Epithelial cell of proximal tubule (primary cell): ENCODE measurements at places on chromosomes 7 and 10. TPM values are rescaled to one million over a fixed set of nuclear protein-coding genes. Genes with fewer than 3 reads are reported as not detected.

DNA sequence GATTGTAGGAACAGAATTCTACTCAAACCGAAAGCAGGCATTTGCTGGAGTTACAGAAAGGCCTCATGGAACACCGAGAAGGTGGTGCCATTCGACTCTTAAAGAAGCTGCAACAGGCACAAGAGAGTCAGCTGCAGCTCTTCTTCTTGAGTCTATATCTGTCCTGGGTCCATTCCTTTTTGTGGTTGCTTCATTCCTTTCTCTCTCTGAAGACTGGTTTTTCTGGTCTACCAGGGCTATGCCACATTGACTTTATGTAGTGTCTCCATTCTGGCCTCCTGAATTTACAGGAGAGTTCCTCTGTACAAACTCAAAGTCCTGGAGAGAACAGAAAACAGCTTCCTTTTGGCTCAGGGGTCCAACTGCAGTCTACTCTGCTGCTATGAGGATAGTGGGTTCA, 132.8 kb downstream of the CFTR start:
- no peak for DNase-seq

- no peak for DNase-seq
Observed at GRCh38 chr7:86947929-86948328, 111.5 kb downstream of the ELAPOR2 start.

DNA sequence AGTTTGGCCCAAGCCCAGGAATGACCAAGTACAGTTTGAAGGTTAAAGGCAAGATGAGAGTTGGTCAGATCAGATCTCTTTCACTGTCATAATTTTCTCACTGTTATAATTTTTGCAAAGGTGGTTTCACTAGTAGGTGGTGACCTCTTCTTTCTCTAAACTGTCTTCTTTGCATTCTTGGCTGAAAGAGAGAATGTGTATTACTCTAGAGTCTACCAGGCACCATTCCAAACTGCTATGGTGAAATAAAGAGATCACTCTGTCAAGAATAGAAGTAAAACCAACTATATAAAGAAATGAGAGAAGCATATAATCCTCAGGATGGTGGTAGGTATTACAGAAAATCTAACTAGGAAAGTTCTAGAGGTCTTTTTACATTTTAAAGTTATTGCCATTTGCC, 72.7 kb downstream of the DYNC1I1 start:
- no peak for DNase-seq

DNA sequence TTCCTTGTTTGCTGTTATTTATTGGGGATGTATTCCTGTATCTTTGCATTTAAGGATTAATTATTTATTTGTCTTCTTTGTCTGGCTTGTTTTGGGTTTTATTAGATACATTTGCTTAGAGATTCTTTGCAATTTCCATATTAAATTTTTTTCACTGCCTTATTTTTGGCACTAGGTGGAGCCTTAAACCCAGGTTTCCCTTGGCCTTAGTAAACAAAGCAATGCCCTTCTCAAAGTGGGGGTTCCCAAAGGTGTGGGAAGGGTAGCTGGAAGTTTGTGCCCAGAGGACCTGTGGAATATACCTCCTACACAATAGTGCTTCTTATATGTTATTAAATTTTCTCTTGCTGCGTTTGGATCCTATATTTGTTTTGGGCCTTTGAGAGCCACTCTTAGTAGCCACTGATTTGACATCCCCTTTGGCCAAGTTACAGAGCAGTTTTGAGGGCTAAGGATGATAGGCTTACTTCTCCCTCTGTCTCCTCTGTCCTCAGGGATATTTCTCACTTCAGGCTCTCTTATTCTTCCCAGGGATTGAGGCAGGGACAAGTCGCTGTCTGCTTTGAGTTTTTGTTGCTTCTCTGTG, 162.3 kb downstream of the ITGB1 start:
- DNase-seq: no peak

- no peak for DNase-seq
Observed at GRCh38 chr7:1052031-1052818, 7.9 kb downstream of the GPR146 start.

DNA sequence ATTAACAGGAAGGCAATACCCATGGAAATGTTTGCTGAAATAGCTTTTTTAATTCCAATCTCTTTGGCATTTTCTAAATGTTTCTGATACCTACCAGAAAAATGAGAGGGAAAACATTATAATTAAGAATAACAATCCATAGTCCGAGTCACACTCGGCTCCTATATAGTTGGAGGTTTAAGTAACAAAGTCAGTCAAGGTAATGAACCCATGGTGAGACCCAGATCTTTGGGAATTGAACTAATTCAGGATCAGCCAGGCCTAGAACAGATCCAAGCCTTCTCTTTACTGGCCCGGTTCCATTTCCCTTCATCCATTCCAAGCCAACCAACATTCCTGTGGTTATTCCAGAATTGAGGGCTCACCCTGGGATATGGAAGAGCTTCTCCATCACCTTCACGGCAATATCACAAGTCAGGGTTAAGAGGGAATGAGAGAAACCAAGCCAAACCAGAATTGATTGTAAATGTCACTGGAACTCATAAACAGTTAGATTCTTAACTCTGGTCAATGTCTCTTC, 28.3 kb downstream of the ABCB4 start:
- no peak for DNase-seq

DNA sequence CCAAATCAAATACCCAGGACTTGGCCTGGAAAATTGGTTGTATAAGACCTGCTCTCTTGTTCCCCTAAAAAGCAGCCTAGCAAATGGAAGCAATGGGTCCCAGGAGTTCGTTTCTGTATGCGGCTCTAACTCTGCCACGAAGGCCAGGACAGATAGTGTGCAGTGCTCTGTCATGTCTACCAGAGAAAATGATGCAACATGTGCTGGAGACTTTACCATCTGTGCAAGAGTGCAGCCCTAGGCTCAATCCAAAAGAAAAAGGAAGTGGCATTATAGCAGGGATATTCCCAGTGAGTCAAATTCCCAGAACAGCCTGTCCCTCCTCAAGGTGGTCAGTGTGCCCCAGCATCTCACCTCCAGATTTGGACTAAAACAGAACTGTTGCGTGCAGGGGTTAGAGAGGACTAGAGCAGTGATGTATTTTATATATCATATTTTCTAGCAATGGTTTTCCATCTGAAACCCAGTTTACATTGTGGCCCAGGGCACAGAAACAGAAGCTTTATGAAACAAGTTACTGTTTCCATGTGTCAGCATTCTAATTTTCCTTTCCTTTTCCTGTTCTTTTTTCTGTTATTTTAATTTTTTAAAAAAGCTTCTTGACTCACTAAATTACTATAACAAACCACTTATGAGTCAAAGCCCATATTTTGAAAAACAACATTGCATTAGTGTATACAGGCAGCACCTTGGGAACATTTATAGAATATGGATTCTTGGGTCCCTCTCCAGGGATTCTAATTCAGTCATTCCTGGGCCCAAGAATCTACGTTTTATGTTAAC, 311.2 kb downstream of the RNLS start:
- no peak for DNase-seq

GRCh38 chr7:82443547-82444219, at the start of gene CACNA2D1:
Gene CACNA2D1 (minus strand): TSS chr7:82443777.
- DNase-seq: no peak

- no peak for DNase-seq
Observed at GRCh38 chr10:7563770-7564169, 103.0 kb downstream of the ITIH5 start.

GRCh38 chr10:93406364-93407145, 75.6 kb downstream of the MYOF start:
- DNase-seq: no peak

DNA sequence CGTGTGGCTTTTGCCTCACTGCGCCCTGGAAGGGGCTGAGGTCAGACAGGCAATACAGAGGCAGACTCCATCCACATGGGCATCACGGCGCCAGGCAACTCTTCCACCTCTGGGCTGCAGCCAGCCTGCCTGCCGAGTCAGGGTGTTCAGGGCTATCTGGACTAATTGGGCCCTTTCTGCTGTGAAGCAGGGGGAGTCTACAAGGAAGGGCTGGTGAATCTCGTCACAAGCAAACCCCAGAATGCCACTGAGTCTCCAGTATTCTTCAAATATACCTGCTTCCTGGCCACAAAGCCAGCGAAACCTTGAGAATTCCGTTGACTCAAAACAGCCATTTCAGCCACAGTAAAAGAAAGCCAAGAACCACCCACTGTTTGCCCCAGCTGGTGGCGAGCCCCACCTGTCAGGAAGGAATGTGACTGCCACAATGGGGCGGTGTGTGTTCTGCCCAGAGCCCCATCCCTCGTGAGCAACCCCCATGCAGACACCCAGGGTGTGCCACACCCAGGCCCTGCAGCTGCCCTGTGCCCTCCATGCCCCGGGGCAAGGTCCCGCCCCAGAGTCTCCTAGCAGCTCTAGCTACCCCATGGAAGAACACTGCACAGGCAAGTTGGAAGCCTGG, 117.3 kb downstream of the FAM53B start:
- DNase-seq: no peak

GRCh38 chr7:5620459-5620881, 161.0 kb downstream of the RNF216 start:
- DNase-seq: no peak

DNA sequence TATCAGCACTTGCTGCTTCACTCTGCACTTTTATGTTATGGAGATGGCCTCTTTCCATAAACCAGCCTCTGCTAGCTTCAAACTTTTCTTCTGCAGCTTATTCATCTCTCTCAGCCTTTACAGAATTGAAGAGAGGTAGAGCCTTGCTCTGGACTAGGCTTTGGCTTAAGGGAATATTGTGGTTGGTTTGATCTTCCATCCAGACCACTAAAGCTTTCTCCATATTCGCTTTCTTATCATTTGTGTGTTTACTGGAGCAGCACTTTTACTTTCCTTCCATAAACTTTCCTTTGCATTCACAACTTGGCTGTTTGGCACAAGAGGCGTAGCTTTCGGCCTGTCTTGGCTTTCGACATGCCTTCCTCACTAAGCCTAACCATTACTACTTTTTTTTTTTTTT, 23.6 kb downstream of the DYDC2 start:
- no peak for DNase-seq

- no peak for DNase-seq
Observed at GRCh38 chr10:112812586-112812985, 137.5 kb upstream of the TCF7L2 start.

DNA sequence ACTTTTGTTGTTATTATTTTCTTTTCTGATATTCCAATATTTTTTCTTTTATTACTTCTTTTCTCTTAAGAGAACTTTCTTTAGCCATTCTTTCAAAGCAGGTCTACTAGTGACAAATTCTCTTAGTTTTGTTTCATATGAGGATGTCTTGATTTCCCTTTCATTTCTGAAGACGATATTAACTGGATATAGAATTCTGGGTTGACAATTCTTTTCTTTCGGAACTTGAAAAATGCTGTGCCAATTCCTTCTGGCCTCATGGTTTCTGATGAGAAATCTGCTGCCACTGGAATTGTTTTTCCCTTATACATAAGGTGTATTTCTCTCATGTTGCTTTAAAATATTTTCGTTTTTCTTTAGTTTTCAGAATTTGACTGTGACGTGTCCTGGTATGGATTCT, 97.0 kb upstream of the KIF5B start:
- DNase-seq: no peak

GRCh38 chr10:15842556-15843169, 17.6 kb downstream of the MINDY3 start:
- no peak for DNase-seq

- no peak for DNase-seq
Observed at GRCh38 chr10:89894051-89894450, 192.7 kb downstream of the KIF20B start.

DNA sequence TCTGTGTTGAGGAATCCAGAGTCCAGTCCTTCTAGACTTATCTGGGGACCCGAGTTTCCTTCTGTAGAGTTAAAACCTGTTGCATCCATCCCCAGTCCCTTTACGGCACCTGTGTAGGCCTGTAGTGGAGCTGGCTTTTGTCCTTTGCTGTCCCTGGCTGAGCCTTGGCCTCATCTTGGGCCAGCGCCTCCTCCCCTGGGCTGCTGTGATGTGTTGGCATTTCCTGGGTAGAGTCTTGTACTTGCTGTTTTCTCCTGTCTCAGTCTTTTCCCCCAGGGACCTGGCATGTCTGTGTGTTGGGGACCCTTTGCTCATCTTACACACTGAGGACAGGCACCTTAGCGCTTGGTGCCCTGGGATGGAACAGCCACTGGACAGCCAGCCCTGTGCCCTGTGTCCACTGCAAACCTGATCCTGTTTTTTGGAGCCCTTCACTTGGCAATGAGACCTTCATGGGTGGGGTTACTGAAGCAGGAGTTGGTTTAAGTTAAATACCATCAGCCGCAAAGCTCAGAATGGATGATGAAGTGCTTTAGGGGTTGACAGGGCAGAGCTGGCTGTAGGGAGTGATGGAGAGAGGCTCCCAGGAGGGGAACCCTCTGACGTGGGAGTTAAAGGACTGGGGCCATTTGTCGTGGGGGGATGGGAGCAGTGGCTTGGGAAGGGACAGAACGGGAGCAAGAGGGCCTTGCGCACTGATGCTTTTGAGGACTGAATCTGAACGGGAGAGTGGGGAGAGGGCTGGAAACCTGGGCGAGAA, 50.9 kb downstream of the CUX1 start:
- DNase-seq: no peak

GRCh38 chr10:29535012-29535777, 99.6 kb downstream of the SVIL start:
- peak; percentile 75 for DNase-seq

- no peak for DNase-seq
Observed at GRCh38 chr10:2936816-2937215, 130.5 kb upstream of the PFKP start.

DNA sequence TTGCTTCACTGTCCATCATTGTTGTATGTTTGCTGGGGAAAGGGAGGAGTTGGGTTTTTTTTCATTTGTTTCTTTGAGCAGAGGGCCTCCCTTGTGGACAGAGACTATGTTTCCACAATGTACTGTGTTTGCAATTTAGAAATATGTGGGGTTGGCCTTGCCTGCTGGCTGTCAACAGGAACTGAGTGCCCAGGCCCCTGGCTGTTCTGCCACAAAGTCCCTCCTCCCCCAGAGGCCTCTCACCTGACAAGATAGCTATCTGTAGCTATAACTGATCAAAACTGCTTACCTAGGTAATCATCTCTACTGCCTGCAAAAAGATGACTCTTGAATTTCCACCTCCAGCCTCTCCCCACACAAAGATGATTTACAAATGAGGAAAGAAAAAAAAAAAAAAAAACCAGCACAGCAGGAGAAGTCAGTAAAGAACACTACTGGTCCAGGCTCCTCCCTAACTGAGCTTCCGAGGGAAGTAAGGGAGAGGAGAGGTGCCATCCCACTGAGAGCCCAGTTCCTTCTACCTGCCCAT, 121.8 kb downstream of the SGMS1 start:
- no peak for DNase-seq

GRCh38 chr7:142440906-142441411, 183.1 kb upstream of the PRSS58 start:
- DNase-seq: no peak

Gene ZNF503
- 8.5 and 9.6 TPM in 2 replicates for total RNA-seq

Gene CTAGE4
- 2.8 and 3.8 TPM in 2 replicates for total RNA-seq

Gene CFAP58
- total RNA-seq: 0.23 and 0.29 TPM in 2 replicates

Gene PTCD1
- total RNA-seq: 4.0 and 7.2 TPM in 2 replicates

Gene GIMAP1
- total RNA-seq: not detected in 2 replicates

Gene HMX3
- total RNA-seq: not detected in 2 replicates

Gene GNGT1
- total RNA-seq: not detected in 2 replicates

Gene PNLIPRP3
- total RNA-seq: not detected in 2 replicates
